ENCODE measurements at places on chromosomes 1 and 21.

DNA sequence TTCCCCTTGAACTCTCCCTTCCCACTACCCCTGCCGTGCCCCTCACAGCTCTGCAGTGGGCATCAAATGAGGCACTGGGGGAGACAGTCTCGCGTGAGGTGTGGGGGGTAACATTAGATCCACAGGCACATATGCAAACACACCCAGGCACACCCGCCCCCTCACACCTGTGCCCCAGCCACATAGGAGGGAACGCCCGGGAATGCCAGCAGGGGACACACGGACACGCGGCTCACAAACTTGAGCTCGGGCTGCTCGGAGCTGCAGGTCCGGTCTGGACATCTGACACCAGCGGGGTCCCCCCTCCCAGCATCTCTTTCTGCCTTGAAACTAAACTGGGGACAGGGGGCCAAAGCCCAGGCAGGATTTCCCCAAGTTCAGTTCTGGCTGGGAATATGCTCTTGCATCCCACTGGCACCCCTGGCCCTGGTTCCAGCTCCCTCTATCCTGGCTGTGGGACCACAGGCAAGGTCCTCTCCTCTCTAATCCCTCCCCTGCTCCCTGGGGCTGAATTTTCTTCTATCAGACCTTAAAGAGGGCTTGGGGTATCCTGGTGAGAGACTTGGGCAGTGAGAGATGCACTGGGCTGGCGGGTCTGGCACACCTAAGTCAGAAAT is 30.6 kb downstream of the CDCP2 start:
- DNase-seq = peak; percentile 53

DNA sequence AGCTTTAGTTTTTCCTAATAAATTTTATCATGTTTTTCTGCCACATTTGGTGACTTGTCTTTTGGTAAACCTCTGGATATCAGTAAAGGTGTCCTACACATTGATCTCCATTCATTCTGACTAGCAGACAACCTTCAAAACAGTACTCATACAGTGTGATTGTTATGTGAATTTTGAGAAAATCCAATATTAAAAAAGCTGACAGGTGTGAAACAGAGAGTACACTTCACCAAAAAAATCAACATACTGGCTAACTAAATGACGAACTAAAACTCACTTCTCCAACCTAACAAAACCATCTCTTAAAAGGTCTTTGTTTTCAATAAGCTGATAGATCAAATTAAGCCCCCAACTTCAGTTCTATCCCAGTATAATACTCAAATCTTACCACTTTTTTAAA is 1.5 kb downstream of the FRRS1 start:
- no peak for DNase-seq

- no peak for DNase-seq
These were observed 82.5 kb downstream of the OSBPL9 start for GRCh38 chr1:51699391-51699790.

- no peak for DNase-seq
These were observed 33.1 kb upstream of the YTHDF2 start for GRCh38 chr1:28703629-28704028.

DNA sequence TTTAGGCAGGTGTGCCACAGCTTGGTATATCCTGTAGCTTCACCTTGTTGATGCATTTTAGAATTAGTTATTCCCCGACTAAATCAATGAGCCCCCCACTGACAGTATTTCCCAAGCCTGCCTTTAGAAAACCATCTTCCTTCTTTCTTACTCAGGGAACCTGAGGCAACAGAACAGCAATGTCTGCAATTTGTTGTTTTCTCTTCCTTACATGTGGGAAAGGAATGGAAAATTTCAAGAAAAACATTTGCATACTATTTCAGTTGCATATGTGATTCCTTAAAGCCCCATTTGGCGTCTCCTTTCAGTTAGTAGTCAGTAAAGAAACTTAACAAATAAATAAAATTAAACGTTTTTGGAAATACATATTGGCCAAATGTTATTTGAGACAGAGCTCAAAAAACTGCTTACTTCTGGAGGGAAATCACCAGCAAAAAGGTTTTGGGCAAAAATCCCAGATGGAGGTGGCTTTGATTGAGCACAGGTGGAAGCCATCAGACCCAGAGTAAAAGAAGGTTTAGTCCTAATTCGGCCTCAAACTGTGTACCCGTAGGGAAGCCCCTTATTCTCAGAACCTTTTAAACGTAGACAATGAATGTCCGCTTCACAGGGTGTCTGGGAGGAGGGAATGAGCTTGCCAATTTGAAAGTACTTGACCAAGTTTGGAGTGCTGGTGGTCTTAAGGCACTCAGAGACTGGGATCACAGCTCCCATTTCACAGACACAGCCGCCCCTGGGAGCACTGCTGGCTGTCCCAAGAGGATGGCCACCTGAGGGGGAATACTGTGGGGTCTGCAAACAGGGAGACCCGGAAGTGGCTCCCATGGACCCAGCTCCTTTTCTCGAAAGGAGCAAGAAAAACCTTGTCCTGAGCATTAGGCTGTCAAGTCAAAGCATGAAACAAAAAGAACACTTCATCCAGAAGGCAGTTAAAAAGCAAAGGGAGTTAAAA is 9.4 kb downstream of the LHX4 start:
- no peak for DNase-seq
